Karpas-422 (cell line): ENCODE measurements at places on chromosomes 1 and 21. TPM values are rescaled to one million over a fixed set of nuclear protein-coding genes. Genes with fewer than 3 reads are reported as not detected.

- no peak for DNase-seq
These were observed 135.0 kb downstream of the KCNJ6 start for GRCh38 chr21:37780991-37781983.

GRCh38 chr1:21842606-21843162 lies 30.6 kb downstream of the LDLRAD2 start:
- no peak for DNase-seq

Gene KPNA6
- 19.7 and 26.0 TPM in 2 replicates for total RNA-seq

Gene SLC45A1
- total RNA-seq, result not detected in 2 replicates

DNA sequence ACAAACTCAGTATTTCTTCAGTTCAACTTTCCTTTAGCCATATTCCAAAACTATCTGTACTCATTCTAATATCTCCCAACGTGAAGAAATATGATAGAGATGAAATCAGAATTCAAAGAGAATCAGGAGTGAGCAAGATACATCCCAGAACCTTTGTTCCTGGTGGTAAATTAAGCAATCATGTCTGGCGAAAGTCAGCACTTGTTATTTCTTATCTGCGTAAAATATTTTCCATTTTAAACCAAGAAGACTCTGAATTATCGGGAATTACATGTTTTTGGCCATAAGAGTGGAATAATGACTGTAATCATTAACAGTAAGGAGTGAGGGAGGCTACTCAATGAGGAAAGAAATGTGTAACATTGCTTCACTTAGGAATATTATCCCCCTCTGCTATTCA lies 253.7 kb downstream of the PDE4B start:
- no peak for DNase-seq

DNA sequence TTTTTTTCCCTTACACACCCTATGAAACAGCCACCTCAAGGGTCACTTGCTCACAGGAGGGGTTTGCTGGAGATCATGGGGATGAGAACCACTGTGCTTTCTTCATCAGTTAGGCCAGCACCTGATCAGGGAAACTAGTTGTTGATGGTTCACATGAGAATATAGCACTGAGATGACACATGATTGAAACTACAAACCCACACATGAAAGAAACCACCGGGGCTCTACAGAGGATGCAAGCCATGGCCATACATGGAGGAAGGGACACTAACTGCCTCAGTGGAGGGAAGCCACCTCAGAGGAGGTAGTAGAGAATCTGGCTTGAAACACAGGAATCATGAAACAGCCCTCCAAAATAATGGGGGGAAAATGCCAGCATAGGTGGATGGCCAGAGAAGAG lies 63.2 kb downstream of the PRKAB2 start:
- no peak for DNase-seq

GRCh38 chr1:26378879-26379251 lies 6.3 kb upstream of the ZNF683 start:
- peak; percentile 9 for DNase-seq

DNA sequence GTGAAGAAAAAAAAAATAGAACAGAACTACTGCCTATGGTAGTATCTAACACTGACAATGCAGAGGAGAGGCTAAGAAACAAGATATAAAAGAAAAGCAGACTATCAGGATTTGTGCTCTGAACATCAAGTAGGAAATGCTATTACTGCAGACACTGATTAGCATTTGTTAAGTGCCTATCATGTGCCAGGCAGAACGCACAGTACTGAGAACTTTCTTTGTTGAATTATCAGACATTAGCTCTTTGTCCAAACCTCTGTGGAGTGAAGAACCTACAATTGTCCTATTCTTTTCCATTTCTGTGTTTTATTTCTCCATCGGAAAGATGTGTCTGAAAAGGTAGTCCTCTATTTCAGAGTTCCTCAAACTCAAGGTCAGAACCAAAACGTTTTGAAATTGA lies 30.5 kb upstream of the DISP1 start:
- peak; percentile 33 for DNase-seq

DNA sequence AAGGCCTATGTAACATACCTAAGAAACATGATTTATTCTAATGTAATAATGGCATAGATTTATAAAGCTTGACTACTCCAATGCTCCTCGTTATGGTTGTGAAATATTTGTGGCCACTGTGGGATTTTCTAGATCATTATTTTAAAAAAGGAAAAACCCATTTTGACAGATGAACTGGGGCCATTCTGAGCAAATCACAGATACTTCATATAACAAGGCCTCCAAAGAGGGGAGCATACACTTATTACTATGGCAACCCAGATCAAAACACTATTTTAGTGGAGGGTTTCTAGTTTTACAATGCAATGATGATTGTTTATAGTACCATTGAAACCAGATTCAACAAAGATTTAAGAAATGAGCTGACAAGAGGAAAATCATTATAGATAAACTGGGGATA lies 346.6 kb downstream of the ZNF326 start:
- DNase-seq, result no peak

GRCh38 chr1:64855557-64855956 lies 110.7 kb downstream of the RAVER2 start:
- DNase-seq, result no peak

GRCh38 chr1:75583282-75583681 lies 27.6 kb downstream of the SLC44A5 start:
- DNase-seq, result no peak

Gene STUM
- total RNA-seq, result 0.04 and 0.15 TPM in 2 replicates

DNA sequence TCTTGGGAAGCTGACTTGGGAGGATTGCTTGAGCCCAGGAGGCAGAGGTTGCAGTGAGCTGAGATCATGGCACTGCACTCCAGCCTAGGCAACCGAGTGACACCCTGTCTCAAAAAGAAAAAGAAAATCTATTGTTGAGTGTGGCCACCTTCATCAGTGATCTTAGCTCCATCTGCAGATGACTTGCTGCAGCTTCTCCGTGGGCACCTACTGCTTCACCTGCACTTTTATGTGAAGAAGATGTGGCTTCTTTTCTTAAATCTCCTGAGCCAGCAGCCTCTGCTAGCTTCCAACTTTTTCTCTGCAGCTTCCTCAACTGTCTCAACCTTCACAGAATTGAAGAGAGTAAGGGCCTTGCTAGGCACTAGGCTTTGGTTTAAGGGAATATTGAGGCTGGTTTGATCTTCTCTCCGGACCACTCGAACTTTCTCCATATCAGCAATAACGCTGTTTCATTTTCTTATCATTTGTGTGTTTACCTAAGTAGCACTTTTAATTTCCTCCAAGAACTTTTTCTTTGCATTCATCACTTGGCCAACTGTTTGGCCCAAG lies 28.0 kb downstream of the AGPAT3 start:
- no peak for DNase-seq

GRCh38 chr1:151164732-151165280 lies 896 bp downstream of the LYSMD1 start:
- no peak for DNase-seq

- DNase-seq, result peak; percentile 41
These were observed 40.2 kb upstream of the MPZL1 start for GRCh38 chr1:167681451-167682098.

DNA sequence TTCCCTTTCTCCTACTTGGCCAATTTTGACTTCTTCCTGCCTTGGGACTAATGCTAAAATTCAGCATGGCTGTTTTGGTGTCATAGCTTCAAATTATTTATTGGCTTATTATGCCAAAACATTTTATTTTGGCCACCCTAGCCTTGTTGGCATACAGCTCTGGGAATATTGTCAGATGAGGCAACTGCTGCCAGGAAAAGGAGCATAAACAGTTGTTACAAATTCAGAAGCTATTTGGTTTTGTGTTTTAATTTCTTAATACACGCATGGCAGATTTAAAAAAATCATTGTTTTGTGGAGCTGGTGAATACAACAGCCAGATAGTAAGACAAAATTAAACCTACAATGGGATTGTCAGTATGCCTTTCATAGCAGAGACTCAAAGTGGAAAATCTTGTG lies 66.8 kb upstream of the BCL10 start:
- DNase-seq, result no peak

GRCh38 chr1:110433803-110434202 lies 17.1 kb upstream of the PROK1 start:
- DNase-seq, result peak; percentile 75

DNA sequence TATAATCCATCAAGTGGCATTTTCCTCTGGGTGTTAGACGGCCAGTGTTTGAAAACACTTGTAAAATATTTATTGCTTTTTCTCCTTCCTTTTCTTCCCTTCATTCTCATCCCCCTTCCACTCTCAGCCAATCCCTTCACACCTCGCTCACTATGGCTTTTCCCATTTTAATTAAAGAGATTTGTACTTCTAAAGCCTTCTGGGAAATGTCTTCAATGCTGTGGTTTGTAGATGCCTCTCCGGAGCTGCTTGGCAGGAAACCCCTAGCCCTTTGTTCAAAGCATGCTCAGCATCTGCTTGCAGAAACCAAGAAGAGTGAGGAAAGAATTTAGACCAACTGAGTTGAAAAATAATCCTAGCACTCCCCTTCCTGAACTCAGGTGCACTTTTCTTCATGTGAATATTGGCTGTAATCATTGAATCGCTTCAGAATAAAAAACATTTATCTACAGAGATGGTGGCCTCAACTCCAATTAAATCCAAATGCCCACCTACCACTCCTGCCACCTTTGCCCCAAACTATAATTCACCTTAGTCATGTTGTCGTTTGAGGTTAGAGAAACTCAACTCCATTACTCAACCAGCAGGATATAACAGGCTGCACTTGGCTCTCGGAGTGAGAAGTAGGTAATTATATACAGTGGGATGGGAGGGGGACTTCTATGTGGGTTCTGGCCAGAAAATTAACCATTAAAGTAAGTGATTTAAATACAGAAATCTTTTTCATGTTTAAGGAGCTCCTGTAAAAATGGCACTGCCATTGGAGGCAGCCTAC lies 659.4 kb upstream of the CAMK1G start:
- no peak for DNase-seq

DNA sequence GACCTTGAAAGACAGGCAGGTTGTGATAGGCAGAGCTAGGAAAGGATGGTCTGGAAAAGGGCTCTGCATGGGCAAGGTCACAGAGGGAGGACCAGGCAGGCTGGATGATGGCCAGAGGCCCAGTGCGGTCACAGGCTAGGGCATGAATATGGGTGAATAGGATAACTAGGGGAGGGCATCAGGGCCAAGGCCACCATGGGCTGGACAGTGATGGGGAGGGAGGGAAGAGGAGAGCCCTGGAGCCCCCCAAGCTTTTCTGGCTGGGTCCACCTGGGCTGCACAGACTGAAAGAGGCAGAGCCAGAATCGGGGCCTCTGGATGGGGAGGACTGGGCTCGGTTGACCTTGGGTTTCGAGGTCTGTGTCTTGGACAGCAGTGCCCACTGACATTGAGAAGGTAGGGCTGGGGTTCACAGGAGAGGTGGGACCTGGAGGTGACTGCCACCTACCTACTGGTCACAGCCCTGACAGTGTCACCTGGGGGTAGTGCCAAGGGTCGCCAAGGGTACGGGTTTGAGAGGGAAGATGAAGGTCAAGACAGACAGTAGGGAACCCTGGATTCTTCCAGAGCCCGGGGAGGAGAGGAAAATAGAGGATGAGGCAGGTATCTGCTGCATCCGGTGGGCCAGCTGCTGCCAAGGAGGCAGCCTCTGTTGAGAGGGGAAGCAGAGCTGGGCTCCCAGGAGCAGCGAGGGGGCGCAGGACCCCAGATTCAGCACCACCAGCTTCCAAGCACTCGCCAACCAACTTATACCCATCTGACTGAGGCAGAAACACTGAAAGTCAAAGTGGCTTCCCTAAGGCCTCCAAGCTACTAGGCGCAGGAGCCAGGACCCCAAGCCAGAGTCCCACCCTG lies 6.1 kb upstream of the NPHP4 start:
- DNase-seq, result no peak

Gene UMODL1
- total RNA-seq, result 2.3 and 2.5 TPM in 2 replicates

- DNase-seq, result no peak
These were observed 1.1 kb upstream of the FOXD3 start for GRCh38 chr1:63321066-63321784.

- no peak for DNase-seq
These were observed 20.8 kb downstream of the TNNT2 start for GRCh38 chr1:201356701-201357100.

Gene SPRR4
- not detected in 2 replicates for total RNA-seq

Gene LACTBL1
- total RNA-seq, result not detected in 2 replicates

Gene ANKRD34A
- total RNA-seq, result 9.0 and 21.5 TPM in 2 replicates

- no peak for DNase-seq
These were observed 112.1 kb upstream of the SLC45A1 start for GRCh38 chr1:8205771-8206170.

- DNase-seq, result no peak
These were observed 57.2 kb downstream of the TGFBR3 start for GRCh38 chr1:91828583-91829281.

Gene LRRC53
- not detected in 2 replicates for total RNA-seq

GRCh38 chr1:234975122-234975940 lies 153.3 kb downstream of the TOMM20 start:
- no peak for DNase-seq

- no peak for DNase-seq
These were observed 14.0 kb downstream of the RUNX1 start for GRCh38 chr21:35035116-35035515.

- DNase-seq, result no peak
These were observed 19.0 kb upstream of the PRSS38 start for GRCh38 chr1:227796359-227796915.

- peak; percentile 71 for DNase-seq
These were observed 34.1 kb downstream of the ACOT7 start for GRCh38 chr1:6359216-6360116.

Gene OR2L3
- not detected in 2 replicates for total RNA-seq

GRCh38 chr1:30840904-30841598 lies 67.5 kb downstream of the SDC3 start:
- no peak for DNase-seq

DNA sequence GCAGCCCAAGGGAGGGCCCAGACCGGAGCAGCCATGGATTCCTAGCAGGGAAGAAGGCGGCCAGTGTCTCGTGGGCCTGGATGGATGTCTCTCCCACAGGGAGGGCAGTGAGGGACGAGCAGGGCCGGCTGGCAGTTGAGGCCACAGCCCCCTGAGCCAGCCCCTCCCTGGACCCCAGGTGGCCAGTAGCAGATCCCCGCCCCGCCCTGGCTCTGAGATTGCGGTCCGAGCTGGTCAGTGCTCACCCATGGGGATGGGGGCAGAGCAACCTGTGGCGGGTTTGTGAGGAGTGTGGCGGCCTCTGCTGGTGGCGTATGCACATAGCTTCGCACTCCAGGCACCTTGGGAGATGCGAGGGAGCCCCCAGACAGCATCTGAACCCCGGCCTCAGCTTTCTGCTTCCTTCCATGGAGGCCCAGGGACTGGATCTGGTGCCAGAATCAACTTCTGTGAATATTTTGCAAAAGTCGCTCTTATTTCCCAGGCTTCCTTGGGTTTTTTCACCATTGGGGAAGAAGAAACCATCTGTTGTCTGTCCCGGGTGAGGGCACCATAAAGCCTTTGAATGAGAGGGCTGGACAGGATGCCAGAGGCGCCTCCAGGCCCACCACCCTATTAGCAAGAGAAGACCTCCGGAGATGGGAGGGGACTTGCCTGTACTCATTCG lies 8.4 kb upstream of the KCNN3 start:
- DNase-seq, result peak; percentile 88
